H7 (cell line): ENCODE measurements at places on chromosomes 13 and 19.

GRCh38 chr13:67008075-67008668, 222.0 kb downstream of the PCDH9 start:
- DNase-seq: no peak

DNA sequence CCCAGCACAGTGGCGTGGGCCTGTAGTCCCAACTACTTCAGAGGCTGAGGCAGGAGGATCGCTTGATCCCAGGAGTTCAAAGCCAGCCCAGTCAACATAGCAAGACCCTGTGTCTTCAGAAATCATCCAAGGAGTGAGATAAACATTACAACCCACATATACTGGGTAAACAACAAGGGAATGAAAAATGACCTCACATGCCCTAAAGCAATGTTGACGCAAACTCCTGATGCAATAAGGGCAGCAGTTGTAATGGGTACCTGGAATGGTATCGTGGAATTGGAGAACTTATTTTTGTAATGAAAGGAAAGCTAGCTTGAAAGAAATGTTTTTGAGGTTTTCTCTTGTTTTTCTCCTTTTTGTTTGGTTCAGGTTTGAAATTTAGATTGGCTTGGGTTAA, 24.5 kb upstream of the LGALS16 start:
- DNase-seq: no peak

- peak; percentile 92 for DNase-seq
Measured at GRCh38 chr19:18762125-18763023, 28.7 kb downstream of the COMP start.

DNA sequence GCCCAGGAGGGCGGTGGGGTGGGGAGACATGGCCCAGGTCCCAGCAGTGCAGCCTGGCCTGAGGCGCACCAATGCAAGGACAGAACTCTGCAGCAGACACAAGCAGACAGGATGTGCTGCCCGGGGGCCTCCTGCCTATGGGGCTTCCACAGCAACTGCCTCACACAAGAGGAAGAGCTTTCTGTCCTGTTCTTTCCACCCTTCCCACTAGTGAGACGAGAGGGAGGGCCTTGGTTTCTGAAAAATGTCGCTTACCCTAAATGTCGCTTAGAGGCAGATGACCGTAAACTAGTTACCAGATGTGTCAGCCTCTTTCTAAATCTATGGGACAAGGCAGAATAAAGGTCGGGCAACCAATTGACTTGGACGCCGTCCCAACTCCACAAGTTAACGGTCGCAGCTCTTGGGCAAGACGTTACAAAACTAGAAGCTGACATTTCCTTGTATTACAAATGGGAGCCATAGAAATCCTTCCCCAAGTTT, at the start of gene LAIR1:
Gene LAIR1, minus strand, starts transcription at position 157 of the 483 bp plus-strand sequence. Its CDS starts 127 bp downstream, at position 30.
- no peak for DNase-seq

DNA sequence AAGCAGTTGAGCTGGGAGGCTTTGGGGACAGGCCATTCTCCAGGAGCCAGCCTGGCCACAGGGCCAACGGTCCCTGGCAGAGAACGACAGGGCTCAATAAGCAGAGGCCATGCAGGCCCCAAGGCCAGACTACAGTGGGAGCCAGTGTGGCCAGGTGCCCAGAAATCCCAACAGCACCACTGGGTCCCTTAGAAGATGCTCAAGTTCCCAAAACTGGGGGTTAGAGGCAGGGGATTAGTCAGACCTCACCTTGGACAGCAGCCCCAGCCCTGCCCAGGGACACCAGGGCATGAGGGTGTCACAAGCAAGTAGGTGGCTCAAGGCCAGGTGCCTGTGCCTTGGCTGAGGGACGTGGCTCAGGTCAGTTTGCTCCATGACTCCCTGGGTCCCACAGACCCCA, 12.8 kb downstream of the SCGB2B2 start:
- no peak for DNase-seq

GRCh38 chr19:56727677-56728076, 56.1 kb upstream of the ZNF835 start:
- DNase-seq: no peak

GRCh38 chr13:42369071-42369797, 97.3 kb downstream of the AKAP11 start:
- DNase-seq: no peak

- no peak for DNase-seq
Measured at GRCh38 chr19:30528919-30529318, 156.7 kb downstream of the ZNF536 start.

- no peak for DNase-seq
Measured at GRCh38 chr13:51017516-51017915, 93.6 kb downstream of the C13orf42 start.

- peak; percentile 4 for DNase-seq
Measured at GRCh38 chr13:71046360-71047079, 820.5 kb downstream of the DACH1 start.
